Stomach (tissue), 19 donors: ENCODE measurements at places on chromosomes 2 and 18.

GRCh38 chr2:218292048-218293014, at the start of gene TMBIM1:
TSS of gene TMBIM1 (minus strand) at chr2:218292503. CDS start at chr2:218282141, 10,362 bp downstream.
- peak within 1 kb of the TSS; percentile 64 for H3K4me3 ChIP-seq
- peak within 1 kb of the TSS; percentile 100 for H3K27ac ChIP-seq
- no peaks in the 10 kb centered on the region for H3K36me3 ChIP-seq
- H3K27me3 ChIP-seq, result no peaks in the 10 kb centered on the region
- peaks cover 70% of the 10 kb centered on the region for H3K4me1 ChIP-seq
- DNase-seq, result peak; percentile 93

DNA sequence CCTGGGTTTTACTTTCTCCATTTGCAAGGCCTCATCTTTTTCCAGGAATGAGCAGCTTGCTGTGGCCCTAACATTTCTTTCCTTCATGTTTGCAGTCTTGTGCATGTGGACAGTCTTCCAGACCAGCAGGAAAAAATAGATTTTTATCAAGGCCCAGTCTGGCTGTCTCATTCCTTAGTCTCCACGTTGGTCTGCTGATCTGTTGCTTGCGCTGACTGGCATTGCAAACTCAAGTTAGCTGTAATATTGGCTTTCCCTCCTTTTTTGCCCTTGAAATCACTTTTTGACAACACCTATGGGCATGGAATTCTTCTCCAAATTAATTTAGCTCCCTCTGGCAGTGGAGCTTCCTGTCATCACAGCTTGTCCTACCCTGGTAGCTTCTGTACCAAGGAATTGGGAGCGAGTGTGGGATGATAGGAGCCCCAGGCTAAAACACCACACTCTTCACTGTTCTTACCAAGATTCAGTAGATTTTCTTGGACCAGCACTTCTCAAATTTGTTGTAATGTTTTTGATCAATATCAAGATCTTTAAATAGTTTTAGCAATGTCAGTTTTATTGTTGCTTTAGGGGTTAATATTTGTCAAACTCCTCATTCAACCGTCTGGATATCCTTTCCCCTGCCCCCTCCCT, 48.2 kb downstream of the DIS3L2 start:
- no peak overlapping the region for H3K27ac ChIP-seq
- H3K4me3 ChIP-seq, result no peak overlapping the region
- no peaks in the 10 kb centered on the region for H3K36me3 ChIP-seq
- H3K27me3 ChIP-seq, result no peaks in the 10 kb centered on the region

- no peak overlapping the region for H3K4me3 ChIP-seq
- H3K36me3 ChIP-seq, result no peaks in the 10 kb centered on the region
- H3K27ac ChIP-seq, result no peak overlapping the region
- no peak for DNase-seq
- no peaks in the 10 kb centered on the region for H3K27me3 ChIP-seq
- H3K4me1 ChIP-seq, result no peaks in the 10 kb centered on the region
Measured at GRCh38 chr2:25009954-25010353, 31.9 kb upstream of the EFR3B start.

- no peak overlapping the region for H3K27ac ChIP-seq
- H3K4me3 ChIP-seq, result no peak overlapping the region
- no peaks in the 10 kb centered on the region for H3K36me3 ChIP-seq
Measured at GRCh38 chr18:80249217-80250093, 2.1 kb upstream of the PARD6G start.

- peaks cover 6% of the 10 kb centered on the region for H3K36me3 ChIP-seq
- peak overlapping the region; percentile 95 for H3K27ac ChIP-seq
- no peak for DNase-seq
- H3K4me1 ChIP-seq, result peaks cover 37% of the 10 kb centered on the region
- no peaks in the 10 kb centered on the region for H3K27me3 ChIP-seq
Measured at GRCh38 chr18:61894751-61895524, 2.1 kb upstream of the RNF152 start.

DNA sequence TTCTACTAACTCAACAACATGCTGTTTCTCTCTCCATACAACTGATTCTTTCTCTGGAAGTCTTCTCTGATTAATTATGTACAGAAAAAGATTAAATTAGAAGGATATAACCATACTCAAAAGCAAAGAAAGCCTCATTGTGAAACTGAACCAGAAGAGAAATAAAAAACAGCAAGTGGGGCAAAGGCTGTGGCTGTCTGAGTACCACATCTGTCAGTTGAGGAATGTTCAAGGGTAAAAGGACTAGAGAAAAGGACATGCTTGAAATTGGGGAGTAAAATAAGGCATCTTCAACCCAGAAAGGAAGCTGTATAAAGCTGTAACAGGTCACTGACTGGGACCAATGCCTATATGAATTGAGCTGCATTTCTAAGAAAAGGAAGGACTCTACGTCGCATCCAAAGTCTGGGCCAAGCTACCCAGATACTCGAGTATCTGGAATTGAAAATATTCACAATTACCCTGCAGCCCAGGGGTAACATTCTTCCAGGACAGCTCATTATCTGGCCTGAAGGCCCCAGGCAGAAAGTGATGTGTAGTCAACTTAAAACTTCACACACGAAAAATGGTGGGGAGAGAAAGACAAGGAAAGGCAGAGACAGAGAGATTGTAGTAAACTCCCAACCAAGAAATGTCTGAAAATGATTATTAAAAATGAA, 356.0 kb upstream of the GALNT5 start:
- H3K27me3 ChIP-seq, result no peaks in the 10 kb centered on the region
- H3K4me1 ChIP-seq, result no peaks in the 10 kb centered on the region
- H3K36me3 ChIP-seq, result no peaks in the 10 kb centered on the region
- no peak for DNase-seq
- H3K27ac ChIP-seq, result no peak overlapping the region
- H3K4me3 ChIP-seq, result no peak overlapping the region

DNA sequence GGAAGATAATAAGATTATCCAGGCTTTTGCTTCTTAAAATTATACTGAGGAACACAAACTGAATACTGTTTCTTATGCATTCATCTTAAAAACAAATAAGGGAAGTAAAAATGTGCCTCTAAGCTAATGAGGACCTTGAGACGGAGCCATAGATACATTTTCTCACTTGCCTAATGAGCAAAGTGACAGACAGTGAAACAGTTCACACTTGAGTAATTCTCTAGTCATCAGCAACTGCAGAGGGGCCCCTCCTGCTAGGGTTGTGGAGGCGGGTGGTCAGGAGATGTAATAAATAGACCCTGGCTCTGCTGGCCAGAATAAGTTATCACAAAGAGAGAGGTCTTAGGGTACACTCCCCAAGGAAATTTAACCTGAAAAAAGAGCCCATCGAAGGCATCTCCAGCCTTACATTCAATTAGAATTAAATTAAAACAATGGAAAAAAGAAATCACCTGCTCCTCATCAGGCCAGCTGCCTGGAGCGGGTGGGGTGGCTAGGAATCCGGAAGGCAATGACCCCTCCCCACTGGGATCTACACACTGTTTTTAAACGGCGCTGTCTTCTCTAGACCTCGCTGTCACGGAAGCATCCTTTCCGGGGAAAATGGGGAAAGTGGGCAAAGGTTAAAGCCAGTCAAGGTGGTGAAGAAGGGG, 32.6 kb upstream of the INSIG2 start:
- DNase-seq, result no peak
- no peak overlapping the region for H3K4me3 ChIP-seq
- H3K36me3 ChIP-seq, result no peaks in the 10 kb centered on the region
- no peaks in the 10 kb centered on the region for H3K4me1 ChIP-seq
- H3K27ac ChIP-seq, result no peak overlapping the region
- no peaks in the 10 kb centered on the region for H3K27me3 ChIP-seq

DNA sequence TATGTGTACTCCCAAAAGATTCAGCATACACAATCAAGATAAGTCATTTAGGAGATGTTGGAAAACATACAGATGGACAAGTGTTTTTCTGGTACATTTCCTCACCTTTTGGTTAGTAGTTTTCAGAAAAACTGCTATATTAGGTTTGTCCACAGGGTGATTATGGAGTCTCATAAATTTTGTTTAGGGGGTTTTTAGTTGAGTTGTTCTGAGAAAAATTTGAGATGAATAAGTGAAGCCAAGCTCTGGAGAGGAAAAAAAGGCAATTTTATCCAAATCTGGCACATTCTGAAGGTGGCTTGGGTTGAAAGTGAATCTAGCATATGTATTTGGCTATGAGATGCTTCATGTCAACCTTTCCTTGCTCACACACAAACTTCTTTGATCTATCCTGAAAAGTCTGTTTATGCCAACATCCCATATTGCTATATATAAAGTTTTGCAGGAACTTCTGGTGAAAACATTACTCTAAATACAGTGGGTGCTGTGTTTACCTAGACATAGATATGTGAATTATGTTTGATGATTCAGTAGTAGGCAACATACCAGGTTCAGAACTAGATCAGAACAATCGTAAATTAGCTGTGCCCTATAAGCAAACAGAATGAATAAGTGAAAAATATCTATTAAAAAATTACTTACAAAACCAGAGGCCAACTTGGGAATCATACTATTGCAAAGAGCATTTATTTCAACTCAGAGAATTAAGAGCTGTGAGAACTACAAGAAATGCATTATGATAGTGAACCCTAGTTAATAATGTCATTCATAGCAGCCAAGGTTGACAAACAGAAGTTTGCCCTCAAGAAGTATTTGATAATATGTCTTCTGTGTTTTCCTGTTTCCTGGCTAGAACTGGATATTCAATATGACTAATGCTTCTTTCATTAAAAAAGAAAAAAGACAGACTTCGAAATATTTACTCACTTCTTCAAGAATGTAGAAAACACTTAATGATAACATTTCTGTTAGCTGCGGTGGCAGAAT, 552.0 kb downstream of the IRS1 start:
- no peak for DNase-seq
- H3K4me1 ChIP-seq, result peaks cover 8% of the 10 kb centered on the region
- no peak overlapping the region for H3K4me3 ChIP-seq

DNA sequence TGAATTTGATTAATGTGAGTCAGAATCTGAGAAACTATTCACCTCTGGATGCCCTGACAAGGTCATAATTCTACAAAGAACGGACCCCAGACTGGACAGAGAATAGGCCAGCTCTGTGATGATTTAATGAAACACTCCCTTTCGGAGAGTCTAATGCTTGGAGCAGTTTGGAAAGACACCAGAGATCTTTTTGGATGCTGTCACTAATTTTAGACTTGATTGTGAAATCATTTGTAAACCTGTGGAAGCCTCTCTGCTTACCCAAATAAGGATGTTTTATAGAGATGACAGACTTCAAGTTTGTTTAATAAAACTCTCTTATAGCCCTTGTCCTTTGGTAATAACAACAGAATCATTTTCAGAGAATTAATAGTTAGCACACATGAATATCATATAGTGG, 83.5 kb downstream of the MYL12B start:
- DNase-seq, result no peak
- H3K27ac ChIP-seq, result no peak overlapping the region
- no peaks in the 10 kb centered on the region for H3K27me3 ChIP-seq
- no peak overlapping the region for H3K4me3 ChIP-seq

DNA sequence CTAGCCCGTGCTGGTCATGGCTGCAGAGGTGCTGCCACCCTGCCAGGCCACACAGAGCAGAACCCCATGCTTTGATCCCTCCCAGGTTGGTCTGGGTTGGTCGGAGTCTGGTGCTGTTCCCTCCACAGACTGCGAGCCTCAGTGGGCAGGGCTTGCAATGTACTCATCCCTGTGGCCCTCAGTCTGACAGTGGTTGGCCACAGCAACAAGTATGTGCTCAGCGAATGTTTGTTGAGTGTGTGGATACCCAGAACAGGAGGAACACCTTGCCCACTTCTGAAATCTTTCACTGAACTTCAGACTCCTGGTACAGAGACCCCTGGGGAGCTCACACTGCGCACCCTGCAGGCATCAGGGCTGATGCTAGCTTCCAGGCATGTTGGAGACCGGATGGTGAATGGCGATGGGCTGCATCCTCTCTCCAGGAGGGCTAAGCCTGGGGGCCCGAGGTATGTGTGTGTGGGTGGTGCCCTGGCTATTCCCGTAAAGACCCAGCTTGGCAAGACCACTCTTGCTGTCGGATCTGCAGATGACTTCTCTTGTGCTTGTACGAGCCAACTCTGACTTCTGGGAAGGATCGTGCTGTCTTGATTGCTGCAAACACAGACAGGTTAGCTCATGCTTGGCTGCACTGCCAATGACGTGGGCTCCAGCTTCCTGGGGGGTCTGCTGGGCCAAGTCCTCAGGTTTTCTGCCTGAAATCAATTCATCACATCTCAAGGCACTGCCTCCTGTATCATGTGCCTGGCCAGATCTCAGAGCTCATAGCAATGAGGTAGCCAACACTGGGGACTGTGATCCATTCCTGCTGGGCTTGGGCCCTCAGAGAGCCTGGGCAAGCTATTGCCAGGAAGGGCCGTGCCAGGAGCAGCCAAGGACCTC, 43.7 kb downstream of the RHOB start:
- peak overlapping the region; percentile 36 for H3K27ac ChIP-seq
- no peaks in the 10 kb centered on the region for H3K27me3 ChIP-seq
- H3K4me1 ChIP-seq, result peaks cover 10% of the 10 kb centered on the region

DNA sequence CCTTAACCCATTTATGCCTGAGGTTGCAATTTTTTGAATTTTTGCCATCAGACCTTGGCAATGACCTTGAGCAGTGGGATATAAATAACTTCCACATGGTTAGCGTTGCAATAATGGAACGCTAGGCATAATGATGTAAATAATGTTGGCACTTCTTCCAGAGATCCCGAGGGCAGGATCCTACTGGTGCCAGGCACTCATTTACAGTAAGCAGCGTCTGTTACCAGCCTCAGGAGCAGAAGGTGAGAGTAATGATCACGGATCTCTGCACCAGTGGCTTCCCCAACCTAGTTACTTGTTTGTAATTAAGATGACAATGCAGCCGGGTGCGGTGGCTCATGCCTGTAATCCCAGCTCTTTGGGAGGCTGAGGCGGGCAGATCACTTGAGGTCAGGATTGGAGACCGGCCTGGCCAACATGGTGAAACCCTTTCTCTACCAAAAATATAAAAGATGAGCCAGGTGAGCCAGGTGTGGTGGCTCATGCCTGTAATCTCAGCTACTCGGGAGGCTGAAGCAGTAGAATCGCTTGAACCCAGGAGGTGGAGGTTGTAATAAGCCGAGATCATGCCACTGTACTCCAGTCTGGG, 41.9 kb downstream of the CPO start:
- no peaks in the 10 kb centered on the region for H3K4me1 ChIP-seq
- no peak overlapping the region for H3K27ac ChIP-seq
- H3K36me3 ChIP-seq, result no peaks in the 10 kb centered on the region

GRCh38 chr18:63550068-63550467, 7.9 kb downstream of the SERPINB12 start:
- H3K4me3 ChIP-seq, result no peak overlapping the region
- H3K27me3 ChIP-seq, result no peaks in the 10 kb centered on the region
- DNase-seq, result no peak
